WERI-Rb-1 (cell line): ENCODE measurements at places on chromosomes 2 and 18.

- no peak for DNase-seq
Measured at GRCh38 chr18:37065254-37065653, 236.3 kb downstream of the KIAA1328 start.

- DNase-seq = no peak
Measured at GRCh38 chr2:6854416-6854815, 11.3 kb downstream of the CMPK2 start.

DNA sequence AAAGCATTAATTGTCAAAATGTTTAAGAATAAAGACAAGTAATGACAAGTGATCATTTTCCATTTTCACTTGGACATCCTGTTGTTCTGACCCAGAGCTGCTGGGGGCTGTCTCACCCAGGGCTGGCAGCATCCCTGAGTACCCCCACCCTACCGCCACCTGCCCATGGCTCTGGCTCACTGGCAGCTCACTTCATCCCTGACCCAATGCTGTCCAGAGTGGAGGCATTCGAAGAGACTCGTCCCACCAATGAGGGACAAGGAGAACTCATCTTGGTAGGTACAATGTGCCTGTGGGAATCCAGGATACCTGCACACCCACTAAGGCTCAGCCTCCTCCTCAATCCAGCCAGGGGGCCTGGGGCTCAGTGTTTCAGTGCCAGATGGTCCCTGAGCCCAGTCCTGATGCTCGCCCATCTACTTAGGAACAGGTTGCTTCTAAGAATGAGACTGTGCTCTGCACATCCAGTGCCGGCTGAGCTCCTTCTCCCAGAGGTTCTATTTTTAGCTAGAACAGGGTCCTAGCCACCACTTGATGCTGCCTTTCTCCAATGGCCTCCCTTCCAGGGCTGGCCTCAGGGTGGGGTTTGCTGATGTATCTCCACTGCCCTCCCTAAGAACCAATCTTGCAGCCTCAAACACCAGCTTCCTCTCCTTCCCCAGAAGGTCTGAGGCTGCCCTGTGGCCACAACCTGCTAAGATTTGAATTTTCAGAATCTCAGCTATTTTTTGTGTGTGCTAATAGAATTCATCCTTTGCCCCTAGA is 53.7 kb downstream of the ADD2 start:
- peak; percentile 76 for DNase-seq

GRCh38 chr18:47411159-47411558 is 159.7 kb upstream of the SKOR2 start:
- no peak for DNase-seq

- no peak for DNase-seq
Measured at GRCh38 chr2:163182764-163183354, 344.3 kb upstream of the KCNH7 start.

- DNase-seq = no peak
Measured at GRCh38 chr2:238120463-238121298, 17.8 kb upstream of the KLHL30 start.

GRCh38 chr2:173496746-173497145 is 142.1 kb downstream of the CDCA7 start:
- DNase-seq = no peak

DNA sequence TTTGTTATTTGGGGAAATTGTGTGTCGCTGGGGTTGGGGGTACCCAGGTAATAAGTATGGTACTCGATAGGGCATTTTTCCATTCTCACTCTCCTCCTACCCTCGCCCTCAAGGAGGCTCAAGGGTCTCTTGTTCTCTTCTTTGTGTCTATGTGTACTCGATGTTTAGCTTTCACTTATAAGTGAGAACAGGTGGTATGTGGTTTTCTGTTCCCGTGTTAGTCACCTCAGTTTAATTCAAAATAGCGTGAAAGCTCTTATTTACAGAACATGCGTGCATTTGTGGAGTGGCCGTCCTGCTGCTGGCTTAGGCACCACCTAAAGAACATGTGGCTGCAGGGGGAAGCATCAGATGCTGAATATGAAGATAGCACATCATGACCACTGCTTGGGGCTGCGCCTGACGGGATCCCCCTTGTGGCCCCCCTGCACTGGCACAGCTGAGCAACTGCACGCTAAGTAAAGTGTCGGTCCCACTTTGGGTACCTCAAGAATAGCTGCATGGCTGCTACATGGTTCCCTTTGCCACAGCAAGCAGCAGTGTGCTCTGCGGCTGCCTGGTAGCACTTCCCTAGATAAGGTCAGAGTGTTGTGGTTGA is 569.0 kb downstream of the DCDC2C start:
- DNase-seq = no peak

DNA sequence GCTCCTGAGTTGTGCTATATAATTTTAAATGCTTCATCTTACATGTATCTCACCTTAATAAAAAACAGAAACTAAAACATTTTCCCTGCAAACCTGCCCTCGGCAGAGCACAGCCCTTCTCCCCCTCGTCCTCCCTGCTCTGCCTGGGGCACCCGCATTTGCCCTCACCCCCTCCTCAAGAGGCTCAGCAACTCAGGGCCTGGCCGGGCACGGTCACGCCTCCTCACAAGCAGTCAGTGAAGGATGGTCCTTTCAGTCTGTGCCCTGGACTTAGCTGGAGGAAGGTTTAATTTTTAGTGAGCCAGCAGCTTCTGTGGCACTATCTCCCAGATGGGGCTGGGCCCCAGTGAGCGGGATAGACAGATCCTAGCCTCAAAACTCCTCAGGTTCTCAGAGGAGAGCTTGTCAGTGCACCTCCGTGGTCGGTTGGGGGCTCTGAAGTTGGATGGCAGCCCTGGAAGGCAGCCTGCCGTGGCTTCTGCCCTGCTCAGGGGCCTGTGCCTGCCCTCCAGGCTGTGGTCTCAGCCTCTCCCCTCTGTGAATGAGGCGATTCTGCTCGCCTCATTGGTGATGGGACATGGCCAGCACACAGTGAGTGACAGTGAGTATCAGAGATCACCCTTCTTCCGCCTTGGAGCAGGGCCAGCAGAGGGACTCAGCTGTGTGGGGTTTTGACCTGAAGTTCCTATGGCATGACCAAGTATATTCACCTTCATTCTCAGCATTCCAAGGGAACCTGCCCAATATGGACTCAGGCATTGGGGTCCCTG is 56.3 kb upstream of the AFF3 start:
- DNase-seq = no peak

- no peak for DNase-seq
Measured at GRCh38 chr2:118665784-118666529, 181.5 kb downstream of the EN1 start.

GRCh38 chr2:240982821-240983281 is 15.6 kb upstream of the SNED1 start:
- peak; percentile 5 for DNase-seq

DNA sequence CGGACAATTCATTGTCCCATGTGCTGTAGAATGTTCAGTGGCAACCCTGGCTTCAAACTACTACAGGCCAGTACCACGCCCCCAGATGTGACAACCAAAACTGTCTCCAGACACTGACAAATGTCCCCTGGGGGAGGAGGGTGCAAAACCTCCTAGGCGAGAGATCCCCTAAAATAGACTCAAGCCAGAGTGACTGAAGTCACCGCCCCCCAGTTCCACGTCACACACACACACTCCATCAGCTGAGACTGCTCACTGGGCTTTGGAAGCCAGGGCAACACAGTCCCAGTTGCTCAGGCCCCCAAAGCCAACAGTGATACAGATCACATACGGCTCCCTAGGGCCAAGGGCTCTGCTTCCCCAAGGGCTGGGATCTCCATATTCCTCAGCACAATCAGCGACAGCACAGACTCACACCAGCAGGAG is 19.1 kb downstream of the HDAC4 start:
- DNase-seq = no peak

GRCh38 chr2:137706786-137707613 is 257.3 kb upstream of the HNMT start:
- DNase-seq = no peak

DNA sequence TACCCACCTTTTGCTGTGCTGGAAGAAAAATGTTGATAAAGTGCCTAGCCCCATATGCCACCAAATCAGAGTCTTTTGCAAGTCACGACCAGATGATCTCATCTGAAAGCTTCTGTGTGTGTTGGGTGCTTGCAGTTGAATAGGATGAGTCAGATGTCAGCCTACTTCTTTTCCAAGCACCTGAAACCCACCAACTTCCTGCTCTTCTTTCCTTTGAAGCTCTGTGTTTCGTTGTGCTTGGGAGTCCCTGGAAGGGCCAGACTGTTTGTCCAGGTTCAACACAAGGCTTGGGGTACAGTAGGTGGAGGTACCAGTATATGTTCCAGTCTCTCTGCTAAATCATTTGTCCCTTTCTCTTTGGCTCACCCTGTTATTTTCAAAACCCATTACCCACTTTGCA is 36.8 kb upstream of the LCLAT1 start:
- DNase-seq = no peak

DNA sequence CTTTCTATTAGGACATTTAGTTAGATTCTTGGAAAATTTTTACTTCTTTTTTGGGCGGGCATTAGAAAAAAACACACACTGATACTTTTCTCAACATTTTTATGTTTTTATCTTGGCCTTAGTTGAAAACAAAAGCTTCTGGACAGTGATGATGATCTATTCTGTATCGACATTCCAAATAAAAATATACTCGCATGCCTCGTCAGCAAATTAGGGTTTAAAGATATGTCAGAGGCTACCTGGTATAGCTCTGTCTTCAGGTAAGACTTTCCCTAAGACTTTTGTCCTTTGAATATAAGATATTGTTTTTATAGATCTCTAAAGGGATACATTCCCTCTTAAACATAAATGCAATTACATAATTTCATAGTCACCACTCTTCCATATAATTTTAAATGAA is 816.8 kb downstream of the LRP1B start:
- no peak for DNase-seq

- no peak for DNase-seq
Measured at GRCh38 chr2:127884436-127884835, 1.3 kb downstream of the AMMECR1L start.

DNA sequence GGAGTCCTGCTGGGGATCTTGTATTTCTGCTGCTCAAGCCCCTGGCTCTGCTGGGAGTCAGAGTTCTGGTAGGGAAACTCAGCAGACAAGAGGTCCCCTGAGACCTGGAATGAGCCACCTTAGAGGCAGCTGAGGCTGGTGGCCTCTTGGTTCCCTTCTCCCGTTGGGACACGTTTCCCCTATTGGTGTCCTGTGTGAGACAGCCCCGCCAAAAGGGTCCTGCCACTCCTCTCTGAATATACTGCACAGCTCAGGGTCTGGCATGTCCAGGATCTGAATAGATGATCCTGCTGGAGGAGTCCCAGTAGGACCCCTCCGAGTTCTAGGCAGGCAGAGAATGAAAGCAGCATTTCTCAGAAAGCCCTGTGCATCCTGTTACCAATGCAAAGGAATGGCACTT is 2.0 kb upstream of the RALB start:
- DNase-seq = no peak

DNA sequence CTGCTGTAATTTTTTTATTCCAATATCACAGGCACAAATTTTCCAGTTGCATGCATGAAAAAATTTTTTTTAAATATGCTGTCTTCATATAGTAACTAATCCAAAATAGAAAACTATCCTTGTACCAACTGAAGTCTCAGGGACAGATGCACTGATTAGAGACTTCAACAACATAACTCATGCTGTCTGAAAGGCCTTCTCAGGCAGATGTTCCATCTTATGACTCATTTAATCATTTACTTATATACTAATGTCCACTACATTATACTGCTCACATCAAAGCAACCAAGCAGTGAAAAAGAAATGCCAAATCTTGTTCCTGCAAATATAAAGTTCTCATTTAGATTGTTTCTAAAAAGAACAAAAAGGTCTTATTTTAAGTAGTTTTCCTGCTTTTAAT is 53.1 kb downstream of the OLA1 start:
- DNase-seq = no peak

- peak; percentile 5 for DNase-seq
Measured at GRCh38 chr2:3130889-3131635, 246.6 kb downstream of the EIPR1 start.

DNA sequence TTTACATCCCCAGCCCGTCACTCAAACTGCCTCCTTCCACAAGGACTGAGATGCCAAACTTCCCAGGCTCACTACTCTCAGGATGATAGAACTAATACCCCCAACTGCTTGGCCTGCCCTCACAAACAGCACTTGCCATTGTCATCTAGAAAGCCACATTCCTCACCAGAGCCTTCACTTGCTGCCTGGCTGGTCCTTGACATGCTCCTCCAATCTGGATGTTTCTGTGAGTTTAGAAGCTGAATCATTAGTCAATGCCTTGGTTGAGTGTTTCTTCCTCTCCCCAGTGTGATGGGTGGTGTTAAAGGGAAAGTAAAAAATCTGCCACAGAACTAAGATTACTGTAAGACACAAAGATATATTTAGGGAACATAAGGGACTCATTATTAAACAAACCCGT is 52.5 kb downstream of the MARCHF4 start:
- no peak for DNase-seq

DNA sequence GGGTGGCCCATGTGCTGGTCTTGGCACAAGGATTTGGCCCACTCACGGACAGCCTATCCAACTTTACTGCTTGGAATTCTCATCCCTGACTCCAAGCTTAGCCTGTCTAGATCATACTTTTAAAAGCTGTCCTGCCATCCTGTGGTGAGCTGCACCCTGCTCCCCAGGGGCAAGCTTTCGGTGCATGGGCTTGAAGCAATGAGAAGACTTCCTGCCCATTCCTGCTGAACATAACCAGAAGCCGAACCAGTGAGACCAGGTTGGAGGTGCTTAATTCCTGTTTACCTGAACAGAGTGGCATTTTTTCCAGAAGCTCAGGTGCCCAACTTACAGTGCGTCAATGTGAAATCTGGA is 154.5 kb downstream of the ANTXR1 start:
- DNase-seq = no peak

DNA sequence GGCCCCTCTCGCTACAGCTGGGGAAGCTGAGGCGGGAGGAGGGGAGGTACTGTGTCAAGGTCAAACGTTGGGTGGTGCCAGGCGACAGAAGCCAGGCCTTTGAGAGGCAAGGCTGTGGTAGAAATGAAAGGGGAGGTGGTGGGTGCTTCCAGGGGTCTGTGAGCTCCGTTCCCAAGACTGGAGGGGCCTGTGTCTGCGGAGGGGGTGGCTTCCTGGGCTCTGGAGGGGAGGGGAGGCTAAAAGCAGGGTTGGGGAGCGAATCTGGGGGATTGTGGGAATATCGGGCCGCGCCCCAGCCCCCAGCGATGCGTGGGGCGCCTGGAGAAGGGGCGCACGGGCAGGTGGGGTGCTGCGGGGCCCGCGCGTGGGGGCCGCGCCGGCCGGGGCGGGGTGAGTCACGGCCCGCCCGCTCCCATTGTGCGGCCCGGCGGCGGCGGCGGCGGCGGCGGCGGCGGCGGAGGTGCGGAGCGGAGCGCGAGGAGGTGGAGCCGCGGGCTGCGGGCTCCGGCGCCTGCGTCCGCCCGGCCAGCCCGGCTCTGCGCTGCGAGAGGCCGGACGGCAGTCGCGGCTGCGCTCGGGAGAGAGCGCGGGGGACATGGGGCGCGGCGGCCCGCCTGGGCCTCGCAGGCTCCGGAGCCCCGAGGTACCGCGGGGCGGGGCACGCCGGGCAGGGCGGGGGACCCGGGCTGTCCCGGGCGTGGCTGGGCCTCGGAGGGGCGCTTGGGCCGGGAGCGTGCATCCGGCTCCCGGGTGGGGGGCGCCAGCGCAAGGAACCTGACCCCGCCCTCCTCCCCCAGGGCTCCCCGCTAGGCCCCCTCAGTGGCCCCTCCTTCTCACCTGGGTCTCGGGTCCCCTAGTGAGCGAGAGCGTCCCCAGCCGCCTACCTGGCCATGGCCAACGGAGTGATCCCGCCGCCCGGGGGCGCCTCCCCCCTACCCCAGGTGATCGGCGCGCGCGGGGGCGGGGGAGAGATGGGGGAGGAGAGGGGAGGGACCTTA is at the start of gene SLC4A3:
Gene SLC4A3 (plus strand): TSS at position 528 of the 998 bp plus-strand sequence. CDS start 363 bp downstream, at position 891.
- peak; percentile 52 for DNase-seq
